ENCODE measurements at places on chromosomes 11 and 22.

- no peak for DNase-seq
These were observed 583 bp downstream of the P4HA3 start for GRCh38 chr11:74310857-74311256.

DNA sequence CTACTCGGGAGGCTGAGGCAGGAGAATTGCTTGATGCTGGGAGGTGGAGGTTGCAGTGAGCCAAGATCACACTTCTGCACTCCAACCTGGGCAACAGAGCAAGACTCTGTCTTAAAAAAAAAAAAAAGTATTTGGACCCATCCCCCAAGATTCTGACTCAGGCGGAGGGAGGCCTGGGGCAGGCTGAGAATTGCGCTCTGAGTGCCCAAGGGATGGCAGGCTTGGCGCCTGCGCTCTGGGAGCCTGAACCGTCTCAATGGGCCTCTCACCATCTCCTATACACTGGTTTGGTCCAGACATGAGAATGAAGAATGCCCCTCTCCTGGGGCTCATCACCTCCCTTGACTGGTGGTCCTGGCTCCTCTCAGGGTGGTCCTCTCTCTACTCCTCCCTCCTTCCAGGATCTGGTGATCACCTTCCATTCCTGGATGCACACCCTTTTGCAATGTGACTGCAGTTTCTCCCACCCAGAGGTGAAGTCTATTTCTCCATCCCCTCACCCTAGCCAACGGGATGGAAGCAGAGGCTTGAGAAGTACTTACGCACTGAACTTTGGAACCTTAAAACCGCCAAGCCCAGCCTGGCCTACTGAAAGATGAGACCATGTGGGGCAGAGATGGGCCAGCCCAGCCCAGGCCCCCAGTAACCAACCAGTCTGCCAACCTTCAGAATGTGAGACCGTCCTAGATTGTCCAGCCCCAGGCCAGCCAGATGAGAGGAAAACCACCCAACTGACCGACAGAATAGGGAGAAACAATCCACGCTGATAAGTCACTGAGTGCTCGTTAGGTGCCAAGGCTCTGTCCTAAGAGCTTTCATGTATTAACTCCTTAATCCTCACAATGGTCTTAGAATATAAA, 4.9 kb downstream of the POLR3H start:
- no peak for DNase-seq

DNA sequence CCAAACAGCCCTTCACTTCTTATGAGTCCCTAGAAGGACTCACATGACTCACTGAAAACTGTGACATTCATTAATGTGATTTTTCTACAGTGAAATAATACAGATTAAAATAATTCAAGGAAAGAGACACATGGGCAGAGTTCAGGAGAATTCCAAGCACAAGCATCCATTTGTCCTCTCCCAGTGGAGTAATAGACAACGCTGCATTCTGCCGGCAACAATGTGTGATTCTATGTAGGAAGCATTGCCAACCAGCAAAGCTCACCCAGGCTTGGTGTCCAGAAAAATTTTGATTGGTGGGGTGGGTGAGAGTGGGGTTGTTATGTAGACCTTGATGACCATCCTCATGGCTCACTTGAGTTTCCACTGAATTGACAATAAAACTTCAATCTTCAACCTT, 123.9 kb downstream of the VPREB1 start:
- no peak for DNase-seq

- no peak for DNase-seq
These were observed 577.9 kb upstream of the ANO5 start for GRCh38 chr11:21614961-21615360.

GRCh38 chr11:15938983-15939382, 417.4 kb downstream of the SOX6 start:
- no peak for DNase-seq

DNA sequence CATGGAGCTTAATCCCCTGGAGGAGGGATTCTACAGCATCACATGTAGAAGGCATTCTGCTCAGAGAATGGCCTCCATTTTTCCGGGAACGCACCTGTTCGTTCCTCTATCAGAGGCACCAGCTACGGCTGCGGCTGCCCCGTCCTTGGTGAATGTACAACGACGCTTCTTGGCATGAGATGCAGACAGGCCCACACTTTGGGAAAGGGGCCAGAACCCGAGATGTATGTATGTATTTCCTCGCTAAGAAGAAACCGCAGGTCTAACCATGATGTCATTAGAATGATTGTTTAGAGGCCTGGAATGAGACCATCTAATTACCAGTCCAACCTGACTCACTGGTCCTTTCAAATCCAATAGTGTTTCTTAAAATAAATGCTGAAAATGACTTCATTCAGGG, 1293.4 kb downstream of the TBC1D22A start:
- no peak for DNase-seq
